ENCODE measurements at places on chromosomes 16 and 17.

DNA sequence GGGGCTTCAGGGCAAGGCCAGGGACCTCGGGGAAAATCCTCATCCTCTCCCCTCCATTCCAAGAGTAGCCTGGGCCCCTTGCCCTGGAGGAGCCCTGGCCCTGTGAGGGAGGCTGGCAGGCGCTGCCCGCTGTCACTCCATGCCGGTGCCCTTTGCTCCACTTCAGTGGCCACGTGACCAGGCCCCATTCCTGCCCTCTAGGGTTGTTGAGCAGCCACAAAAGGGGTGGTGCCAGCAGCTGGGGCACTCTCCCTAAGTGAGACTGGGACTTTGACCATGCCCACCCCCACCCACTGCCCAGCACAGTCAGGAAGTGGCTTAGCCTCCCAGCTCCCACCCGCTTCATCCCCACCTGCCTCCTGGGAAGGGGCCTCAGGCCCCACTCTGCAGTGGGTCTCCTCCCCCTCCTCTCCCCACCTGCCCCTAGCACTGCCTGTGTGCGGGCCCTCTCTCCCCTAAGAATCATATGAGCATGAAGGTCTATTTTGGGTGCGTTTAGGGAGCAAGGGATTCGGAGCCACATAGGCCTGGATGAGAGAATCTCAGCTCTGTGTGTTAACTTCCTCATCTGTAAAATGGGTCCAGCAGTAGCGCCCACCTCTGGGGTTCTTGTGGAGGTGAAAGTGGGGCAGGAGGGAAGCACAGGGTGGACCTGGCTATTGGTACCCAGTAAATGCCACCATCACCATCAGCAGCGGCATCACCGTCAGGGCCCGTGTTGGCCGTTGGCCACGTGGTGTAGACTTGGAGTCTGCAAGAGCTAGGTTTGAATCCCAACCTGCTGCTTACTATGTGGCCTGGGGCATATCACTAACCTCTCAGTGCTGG is 7.2 kb downstream of the PDK2 start:
- no peak for DNase-seq

GRCh38 chr16:88480829-88481228 is 27.7 kb downstream of the ZFPM1 start:
- no peak for DNase-seq

GRCh38 chr17:61478026-61478789 is 26.0 kb downstream of the TBX4 start:
- DNase-seq = no peak

- no peak for DNase-seq
Measured at GRCh38 chr17:54996441-54996840, 27.9 kb downstream of the STXBP4 start.

GRCh38 chr16:79229361-79229760 is 371.2 kb downstream of the MAF start:
- no peak for DNase-seq

- DNase-seq = no peak
Measured at GRCh38 chr16:87598431-87598830, 3.9 kb upstream of the JPH3 start.

GRCh38 chr16:62254372-62254771 is 218.1 kb upstream of the CDH8 start:
- no peak for DNase-seq

- no peak for DNase-seq
Measured at GRCh38 chr17:70047619-70048419, 27.2 kb upstream of the KCNJ16 start.

DNA sequence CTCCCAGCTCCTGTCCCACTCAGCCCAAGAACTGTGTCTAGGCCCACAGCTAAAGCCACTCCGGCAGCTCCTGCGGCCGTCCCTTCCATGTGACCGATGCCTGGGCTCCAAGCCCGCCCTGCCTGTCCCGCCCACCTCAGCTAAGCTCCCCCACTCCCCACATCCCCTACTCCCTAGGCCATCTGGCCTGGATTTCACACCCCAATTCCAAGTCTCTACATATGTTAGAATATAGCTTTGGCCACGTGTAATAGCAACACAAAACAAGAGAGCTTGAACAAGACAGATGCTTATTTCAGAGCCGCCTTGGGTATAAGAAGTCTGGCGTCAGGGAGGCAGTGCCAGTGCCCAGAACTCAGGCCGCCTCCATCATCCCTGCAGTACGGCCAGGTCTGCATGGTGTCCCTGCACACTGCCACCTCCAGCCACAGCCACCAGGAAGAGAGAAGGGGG is 30.0 kb upstream of the USP22 start:
- no peak for DNase-seq

- DNase-seq = no peak
Measured at GRCh38 chr16:54932737-54933254, 2.1 kb downstream of the IRX5 start.

DNA sequence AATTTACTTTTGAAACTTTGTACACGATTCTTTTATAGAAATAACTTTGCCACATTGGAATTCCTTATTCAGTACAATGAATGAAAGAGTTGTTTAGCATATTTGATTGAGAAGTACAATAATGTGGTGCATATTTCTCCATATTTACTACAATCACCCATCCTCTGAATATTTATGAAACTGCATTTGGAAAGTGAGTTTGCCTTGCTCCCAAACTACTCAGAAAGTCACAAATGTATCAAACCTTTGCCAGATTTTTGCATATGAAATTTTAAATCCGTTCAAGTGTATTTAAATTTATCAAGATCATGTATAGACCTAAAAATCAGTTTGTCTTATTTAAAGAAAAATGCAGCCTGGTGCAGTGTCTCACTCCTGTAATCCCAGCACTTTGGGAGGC is 148.7 kb downstream of the CDH11 start:
- DNase-seq = no peak

GRCh38 chr17:19410875-19411620 is at the start of gene RNF112:
Gene RNF112 (plus strand): TSS chr17:19411232. CDS start chr17:19411409, 177 bp downstream.
- DNase-seq = no peak

DNA sequence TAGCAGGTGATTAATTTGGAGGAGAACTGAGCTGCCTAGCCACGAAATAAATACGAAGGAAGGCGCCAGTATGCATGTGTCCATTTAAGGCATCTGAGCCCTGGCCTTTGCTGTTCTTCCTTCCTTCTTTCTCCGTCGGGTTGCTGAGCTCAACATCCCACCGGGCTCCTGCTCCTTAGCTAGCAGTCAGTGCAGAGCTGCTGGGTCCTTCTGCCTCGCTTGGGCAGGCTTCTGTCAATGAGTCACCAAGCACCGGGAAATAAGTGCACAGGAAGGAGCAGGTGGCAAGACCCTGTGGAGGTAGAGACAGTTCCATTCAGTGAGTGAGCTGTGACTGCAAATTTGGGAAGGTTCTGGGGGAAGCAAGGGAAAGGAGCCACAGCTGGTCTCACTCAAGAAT is 120.7 kb downstream of the CCDC182 start:
- no peak for DNase-seq

DNA sequence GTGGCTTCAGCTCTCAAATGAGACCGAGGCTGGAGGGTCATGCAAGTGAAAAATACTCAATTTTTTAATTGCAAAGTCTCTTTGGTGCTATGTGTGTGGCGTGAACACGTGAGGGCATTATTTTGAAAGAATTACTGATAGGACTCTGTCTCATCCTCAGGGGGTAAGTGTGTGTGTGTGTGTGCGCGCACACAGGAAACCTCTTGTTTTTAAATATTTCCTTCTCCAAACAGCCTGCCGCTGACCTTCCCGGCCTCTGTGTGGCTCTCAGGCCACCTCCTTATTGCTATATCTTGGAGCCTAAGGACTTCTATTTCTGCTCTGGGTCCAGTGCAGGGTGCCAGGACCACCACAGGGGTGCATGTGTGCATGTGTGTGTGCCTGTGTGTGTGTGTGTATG is 99.7 kb downstream of the CMIP start:
- DNase-seq = no peak

GRCh38 chr16:53433509-53433908 is 762 bp upstream of the RBL2 start:
- no peak for DNase-seq

- no peak for DNase-seq
Measured at GRCh38 chr17:40966848-40967247, at the start of gene KRT39. Gene KRT39 (minus strand): TSS chr17:40966948. CDS start chr17:40966856, 92 bp downstream.

DNA sequence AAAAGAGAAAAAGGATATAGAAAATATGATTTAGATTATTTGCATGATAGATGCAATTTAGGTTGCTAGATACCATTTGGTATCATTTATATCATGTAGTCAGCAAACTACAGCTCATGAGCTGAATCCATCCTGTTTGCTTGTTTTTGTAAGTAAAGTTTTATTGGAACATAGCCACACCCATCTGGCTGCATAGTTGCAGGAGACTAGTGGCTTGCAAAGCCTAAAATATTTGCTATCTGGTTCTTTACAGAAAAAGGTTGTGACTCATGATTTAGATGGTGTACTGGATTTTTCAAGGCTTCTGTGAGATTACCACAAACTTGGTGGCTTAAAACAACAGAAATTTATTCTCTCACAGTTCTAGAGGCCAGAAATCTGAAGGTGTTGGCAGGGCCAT is 49.9 kb downstream of the MAP2K4 start:
- DNase-seq = peak; percentile 43

GRCh38 chr17:41801374-41802271 is 10.1 kb downstream of the P3H4 start:
- no peak for DNase-seq

DNA sequence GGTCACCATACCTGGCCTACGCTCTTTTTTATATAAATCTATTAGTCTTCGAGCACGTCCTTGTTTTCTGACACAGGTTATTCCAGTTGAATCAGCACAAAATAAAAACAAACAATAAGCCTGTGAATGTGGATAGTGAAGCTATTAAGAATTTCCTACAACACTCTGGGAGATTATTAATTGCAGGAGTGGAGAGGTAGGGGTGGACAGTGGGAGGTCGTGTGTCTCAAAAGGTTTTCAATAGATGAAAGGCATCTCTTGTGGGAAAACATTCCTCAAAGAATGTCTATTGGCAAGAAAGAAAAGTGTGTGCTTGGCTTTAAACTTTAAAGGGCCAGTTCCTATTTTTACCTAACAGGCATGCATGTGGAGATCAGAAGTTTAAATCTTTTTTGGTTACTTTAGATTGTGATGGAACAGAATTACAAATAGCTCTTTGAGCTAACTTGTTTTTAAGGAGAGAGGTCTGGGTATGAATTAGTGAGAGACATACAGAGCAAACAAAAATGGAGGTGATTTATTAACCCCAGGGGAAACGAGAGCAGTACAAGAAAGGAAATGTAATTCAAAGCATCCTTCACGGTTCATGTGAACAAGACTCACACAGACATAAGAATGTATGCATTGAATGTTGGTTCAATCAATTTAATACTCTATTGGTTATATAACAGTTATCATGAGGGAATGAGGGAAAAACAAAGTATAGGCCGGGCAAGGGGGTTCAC is 9.0 kb downstream of the SMYD4 start:
- DNase-seq = no peak

DNA sequence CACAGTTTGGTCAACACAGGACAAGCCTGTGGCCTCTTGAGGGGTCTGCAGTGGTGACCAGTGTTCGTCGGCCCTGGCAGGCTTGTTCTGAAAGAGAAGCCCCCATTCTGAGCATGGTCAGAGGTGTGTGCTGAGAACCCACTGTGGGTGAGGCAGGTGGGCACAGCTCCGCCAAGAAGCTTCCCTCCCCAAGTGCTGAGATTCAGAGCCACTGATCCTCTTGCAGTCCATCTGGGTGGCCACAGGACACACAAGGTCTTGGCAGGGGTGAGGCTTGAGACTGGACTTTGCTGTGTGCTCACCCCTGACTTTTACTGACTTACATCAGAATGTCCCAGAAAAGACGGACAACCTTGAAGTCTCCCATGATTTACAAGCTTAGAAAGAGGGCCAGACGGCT is 18.7 kb downstream of the MPRIP start:
- DNase-seq = no peak

- no peak for DNase-seq
Measured at GRCh38 chr17:28712032-28712704, 480 bp upstream of the PROCA1 start.

- no peak for DNase-seq
Measured at GRCh38 chr16:71406724-71407123, 35.1 kb downstream of the TLE7 start.

GRCh38 chr17:79458356-79458755 is 152.5 kb downstream of the RBFOX3 start:
- no peak for DNase-seq
